Lung (tissue), 17 donors: ENCODE measurements at places on chromosomes 3 and 15. TPM values are rescaled to one million over a fixed set of nuclear protein-coding genes. Genes with fewer than 3 reads are reported as not detected.
A peak's percentile ranks its signal among the peaks of the same experiment; 100 is the strongest.

DNA sequence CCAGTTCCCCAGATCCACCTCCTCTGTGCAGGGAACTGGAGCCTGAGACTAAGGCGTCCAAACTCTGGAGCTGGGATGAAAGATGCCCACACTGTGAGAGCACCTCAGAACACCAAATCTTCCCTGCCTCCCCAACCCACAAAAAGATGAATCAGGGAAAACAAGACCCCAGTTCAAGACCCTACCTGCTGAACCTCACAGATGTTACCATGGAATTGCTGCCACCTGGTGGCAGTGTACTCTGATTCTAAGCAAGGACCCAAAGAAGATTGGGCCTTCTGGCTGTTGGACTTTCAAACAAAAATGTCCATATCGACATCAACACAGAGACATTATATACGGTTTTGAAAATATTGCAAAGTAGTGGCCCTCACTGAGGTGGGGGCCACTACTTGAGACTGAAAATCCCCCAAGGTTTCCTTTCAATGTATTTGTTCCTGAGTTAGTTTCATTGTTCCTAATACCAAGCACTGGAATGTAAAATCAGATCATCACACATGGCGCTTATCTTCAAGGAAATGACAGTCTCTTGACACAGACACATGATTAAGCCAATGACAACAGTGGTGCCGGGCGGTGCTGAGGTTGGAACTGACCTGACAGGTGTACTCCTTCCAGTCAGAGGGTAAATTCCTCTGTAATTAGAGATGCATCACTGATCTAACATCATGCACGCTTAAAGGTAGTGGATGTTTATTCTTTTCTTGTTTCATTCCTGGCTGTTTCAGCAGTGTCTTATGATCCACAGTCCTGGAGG is 67.6 kb downstream of the SLC6A11 start:
- H3K27ac ChIP-seq, result no peak overlapping the region
- no peaks in the 10 kb centered on the region for H3K27me3 ChIP-seq
- no peaks in the 10 kb centered on the region for H3K4me1 ChIP-seq
- H3K36me3 ChIP-seq, result no peaks in the 10 kb centered on the region

The CD200R1 gene
- 2.2 TPM for total RNA-seq

DNA sequence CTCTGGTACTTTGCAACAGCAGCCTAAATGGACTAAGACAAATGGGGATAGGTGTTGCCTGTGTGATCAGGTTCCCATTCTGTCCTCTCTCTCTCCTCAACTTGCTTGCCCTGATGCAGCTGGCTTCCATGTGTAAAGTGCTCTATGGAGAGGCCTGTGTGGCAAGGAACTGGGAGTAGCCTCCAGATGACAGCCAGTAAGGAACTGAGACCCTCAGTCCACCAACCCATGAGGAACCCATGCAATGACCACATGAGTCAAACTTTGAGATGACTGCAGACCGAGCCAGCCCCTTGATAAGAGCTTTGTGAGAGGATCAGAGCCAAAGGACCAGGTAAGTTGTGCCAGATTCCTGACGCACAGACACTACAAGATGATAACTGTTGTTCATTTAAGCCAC is 74.6 kb upstream of the ADPGK start:
- H3K36me3 ChIP-seq, result no peaks in the 10 kb centered on the region
- no peak overlapping the region for H3K27ac ChIP-seq
- no peaks in the 10 kb centered on the region for H3K27me3 ChIP-seq
- H3K4me3 ChIP-seq, result no peak overlapping the region

GRCh38 chr3:158640646-158641045 is 3.7 kb upstream of the GFM1 start:
- peaks cover 9% of the 10 kb centered on the region for H3K4me1 ChIP-seq
- DNase-seq, result no peak
- H3K4me3 ChIP-seq, result no peak overlapping the region
- no peaks in the 10 kb centered on the region for H3K27me3 ChIP-seq
- H3K27ac ChIP-seq, result no peak overlapping the region

- H3K27ac ChIP-seq, result no peak overlapping the region
- H3K4me1 ChIP-seq, result no peaks in the 10 kb centered on the region
- no peaks in the 10 kb centered on the region for H3K27me3 ChIP-seq
These were observed 22.3 kb downstream of the IL5RA start for GRCh38 chr3:3087716-3088465.

DNA sequence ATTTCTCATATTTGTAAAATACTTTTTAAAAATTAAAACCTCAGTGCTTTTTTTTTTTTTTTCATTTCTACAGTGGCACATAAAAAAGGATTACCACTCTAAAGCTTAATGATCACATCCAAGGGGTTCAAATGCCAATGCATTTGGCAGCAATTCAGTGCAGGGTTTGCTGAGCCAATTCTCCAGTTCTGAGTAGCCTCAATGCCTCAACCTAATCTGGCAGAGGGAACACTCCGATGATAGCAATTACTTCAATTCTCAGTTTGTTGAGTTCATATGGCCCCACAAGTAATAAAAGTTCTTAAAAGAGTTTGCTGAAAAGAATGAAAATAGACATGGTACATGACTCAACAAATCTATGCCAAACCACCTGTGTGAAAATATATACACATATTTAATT is 79.3 kb upstream of the RBMS3 start:
- H3K36me3 ChIP-seq, result no peaks in the 10 kb centered on the region
- no peaks in the 10 kb centered on the region for H3K4me1 ChIP-seq
- H3K4me3 ChIP-seq, result no peak overlapping the region
- DNase-seq, result no peak
- no peaks in the 10 kb centered on the region for H3K27me3 ChIP-seq
- H3K27ac ChIP-seq, result no peak overlapping the region

DNA sequence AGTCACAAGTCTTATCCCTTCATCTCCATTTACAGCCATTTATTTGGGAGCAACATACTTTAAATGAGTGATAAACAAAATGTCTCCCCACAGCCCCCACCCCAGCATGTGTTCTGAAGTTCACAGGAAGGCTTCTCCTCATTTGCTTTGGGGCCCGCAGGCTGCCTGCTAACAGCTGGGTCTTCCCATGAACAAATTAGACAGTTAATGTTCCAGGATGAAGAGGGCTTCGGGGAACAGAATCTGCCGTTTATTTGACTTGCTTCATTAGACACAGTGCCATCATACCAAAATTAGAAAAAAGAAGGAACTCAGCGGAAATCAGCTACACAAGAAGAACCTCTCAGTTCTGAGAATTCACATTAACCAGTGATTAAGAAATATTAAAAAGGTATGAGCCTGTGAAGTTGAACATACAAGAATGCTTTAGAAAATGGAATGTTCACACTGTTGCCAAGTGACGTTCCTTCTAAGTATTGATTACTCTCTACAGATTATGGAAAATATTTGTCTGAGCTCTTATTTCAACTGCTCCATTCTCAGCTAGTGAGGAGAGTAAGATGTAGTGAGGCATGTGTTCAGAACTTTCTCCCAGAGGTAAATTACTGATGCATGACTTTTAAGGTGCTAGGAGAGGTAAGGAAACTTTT is 107.5 kb upstream of the THBS1 start:
- no peak overlapping the region for H3K4me3 ChIP-seq
- peak; percentile 91 for DNase-seq
- no peaks in the 10 kb centered on the region for H3K4me1 ChIP-seq
- H3K27ac ChIP-seq, result peak overlapping the region; percentile 91

DNA sequence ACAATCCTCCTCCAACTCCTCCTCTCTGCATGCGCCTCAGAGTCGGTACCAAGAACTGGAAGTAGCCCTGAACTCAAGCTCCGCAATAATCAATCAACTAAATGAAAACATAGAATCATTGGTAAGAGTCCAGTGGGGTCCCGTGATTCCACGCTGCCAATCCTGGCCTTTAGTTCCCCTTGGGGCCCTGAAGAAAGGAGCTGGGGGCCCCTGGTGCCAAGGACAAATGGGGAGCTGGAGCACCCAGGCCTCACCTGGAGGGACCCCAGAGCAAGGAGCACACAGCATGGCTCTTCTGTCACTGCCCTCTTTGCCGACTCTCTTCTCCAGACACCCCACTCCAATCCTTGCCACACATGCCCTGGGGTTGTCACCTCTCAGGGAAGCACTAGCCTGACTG is 80.3 kb downstream of the ADAMTS7 start:
- no peaks in the 10 kb centered on the region for H3K4me1 ChIP-seq
- H3K27me3 ChIP-seq, result peaks cover 3% of the 10 kb centered on the region
- no peak overlapping the region for H3K4me3 ChIP-seq
- no peak overlapping the region for H3K27ac ChIP-seq
- no peaks in the 10 kb centered on the region for H3K36me3 ChIP-seq

GRCh38 chr3:18900994-18901393 is 247.3 kb upstream of the KCNH8 start:
- no peak overlapping the region for H3K27ac ChIP-seq
- DNase-seq, result peak; percentile 18
- no peaks in the 10 kb centered on the region for H3K36me3 ChIP-seq
- no peak overlapping the region for H3K4me3 ChIP-seq

- H3K27me3 ChIP-seq, result no peaks in the 10 kb centered on the region
- no peak for DNase-seq
- H3K4me1 ChIP-seq, result no peaks in the 10 kb centered on the region
- H3K4me3 ChIP-seq, result no peak overlapping the region
These were observed 9.2 kb upstream of the STT3B start for GRCh38 chr3:31523543-31523942.

The SH2D7 gene
- not detected for total RNA-seq

DNA sequence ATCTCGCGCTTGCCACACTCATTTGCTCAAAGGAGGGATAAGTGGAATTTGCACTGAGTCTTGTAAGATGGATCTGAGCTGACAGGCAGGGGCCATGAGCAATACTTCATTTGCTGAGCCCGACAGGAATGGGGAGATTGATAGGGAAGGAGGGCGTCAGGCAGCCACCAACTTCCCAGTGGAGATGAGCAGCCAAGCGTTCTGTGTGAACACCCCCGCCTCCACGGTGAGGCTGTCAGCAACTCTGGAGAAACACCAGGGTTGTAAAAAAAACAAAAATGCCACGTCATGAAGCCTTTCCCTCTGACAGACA is 36.8 kb downstream of the TLE3 start:
- no peak for DNase-seq
- H3K27me3 ChIP-seq, result no peaks in the 10 kb centered on the region
- H3K36me3 ChIP-seq, result peaks cover 18% of the 10 kb centered on the region
- no peak overlapping the region for H3K4me3 ChIP-seq
- H3K27ac ChIP-seq, result no peak overlapping the region
- H3K4me1 ChIP-seq, result peaks cover 4% of the 10 kb centered on the region

DNA sequence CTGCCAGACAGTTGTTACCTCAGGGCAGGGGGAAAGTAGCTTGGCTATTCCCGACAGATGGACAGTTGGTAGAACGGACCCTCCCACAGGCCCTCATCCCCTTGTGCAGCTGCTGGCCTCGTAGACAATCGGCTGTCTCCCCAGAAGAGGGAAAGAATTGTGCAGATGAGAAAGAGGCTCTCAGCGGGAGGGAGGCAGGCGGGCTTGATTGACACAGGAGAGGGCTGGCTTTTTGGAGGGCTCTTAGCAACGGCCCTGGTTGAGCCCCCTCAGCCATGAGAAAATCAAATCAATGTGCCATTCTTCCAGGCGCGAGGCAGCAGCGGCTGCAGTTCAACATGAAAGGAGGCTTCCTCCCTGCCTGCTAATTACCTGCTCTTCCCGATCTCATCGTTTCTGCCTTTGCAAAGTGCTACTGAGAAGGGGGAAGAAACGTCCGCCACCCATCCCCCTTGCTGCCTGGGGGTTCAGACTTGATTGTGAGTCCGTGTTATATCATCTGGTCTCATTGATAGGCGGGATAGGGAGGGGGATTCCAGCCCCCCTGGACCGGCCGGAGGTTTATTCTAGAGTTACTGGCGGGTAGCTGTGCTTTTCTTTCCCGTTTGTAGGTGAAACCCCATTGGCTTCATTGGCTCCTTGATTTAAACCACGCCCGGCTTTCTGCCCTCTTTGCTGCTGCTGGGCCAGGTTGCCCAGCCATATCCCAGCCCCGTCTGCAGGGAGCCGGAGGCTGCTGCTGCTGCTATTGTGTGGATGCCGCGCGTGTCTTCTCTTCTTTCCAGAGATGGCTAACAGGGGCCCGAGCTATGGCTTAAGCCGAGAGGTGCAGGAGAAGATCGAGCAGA is at the start of gene TAGLN3:
TSS of gene TAGLN3 (plus strand) at position 287 of the 848 bp plus-strand sequence. CDS start at position 788, 501 bp downstream.
- H3K4me3 ChIP-seq, result no peak within 1 kb of the TSS
- no peak within 1 kb of the TSS for H3K27ac ChIP-seq
- peaks cover 2% of the 10 kb centered on the region for H3K4me1 ChIP-seq

- peaks cover 4% of the 10 kb centered on the region for H3K36me3 ChIP-seq
- H3K4me3 ChIP-seq, result no peak overlapping the region
- H3K4me1 ChIP-seq, result peaks cover 3% of the 10 kb centered on the region
- H3K27me3 ChIP-seq, result no peaks in the 10 kb centered on the region
- H3K27ac ChIP-seq, result no peak overlapping the region
These were observed 32.9 kb downstream of the SPSB4 start for GRCh38 chr3:141083836-141084649.

The SHF gene
- total RNA-seq, result 4.6 TPM

The CRELD1 gene
- total RNA-seq, result 37.7 TPM

GRCh38 chr3:188524052-188524451 is 370.1 kb downstream of the LPP start:
- no peak for DNase-seq
- H3K4me3 ChIP-seq, result no peak overlapping the region
- H3K27ac ChIP-seq, result no peak overlapping the region
- no peaks in the 10 kb centered on the region for H3K36me3 ChIP-seq

- H3K4me3 ChIP-seq, result no peak overlapping the region
- H3K27me3 ChIP-seq, result no peaks in the 10 kb centered on the region
- no peak overlapping the region for H3K27ac ChIP-seq
- H3K4me1 ChIP-seq, result no peaks in the 10 kb centered on the region
- no peaks in the 10 kb centered on the region for H3K36me3 ChIP-seq
These were observed 51.7 kb downstream of the EIF4E3 start for GRCh38 chr3:71673486-71673885.

The MED12L gene
- 0.82 TPM for total RNA-seq

The SLC51A gene
- total RNA-seq, result 1.1 TPM

The MKRN3 gene
- total RNA-seq, result not detected

- H3K4me3 ChIP-seq, result no peak overlapping the region
- H3K27me3 ChIP-seq, result no peaks in the 10 kb centered on the region
- H3K27ac ChIP-seq, result no peak overlapping the region
- no peaks in the 10 kb centered on the region for H3K36me3 ChIP-seq
- no peaks in the 10 kb centered on the region for H3K4me1 ChIP-seq
These were observed 52.8 kb downstream of the SHOX2 start for GRCh38 chr3:158053386-158053785.

The BBS4 gene
- 25.7 TPM for total RNA-seq
